ENCODE measurements at places on chromosomes 6 and 20. TPM values are rescaled to one million over a fixed set of nuclear protein-coding genes. Genes with fewer than 3 reads are reported as not detected.

DNA sequence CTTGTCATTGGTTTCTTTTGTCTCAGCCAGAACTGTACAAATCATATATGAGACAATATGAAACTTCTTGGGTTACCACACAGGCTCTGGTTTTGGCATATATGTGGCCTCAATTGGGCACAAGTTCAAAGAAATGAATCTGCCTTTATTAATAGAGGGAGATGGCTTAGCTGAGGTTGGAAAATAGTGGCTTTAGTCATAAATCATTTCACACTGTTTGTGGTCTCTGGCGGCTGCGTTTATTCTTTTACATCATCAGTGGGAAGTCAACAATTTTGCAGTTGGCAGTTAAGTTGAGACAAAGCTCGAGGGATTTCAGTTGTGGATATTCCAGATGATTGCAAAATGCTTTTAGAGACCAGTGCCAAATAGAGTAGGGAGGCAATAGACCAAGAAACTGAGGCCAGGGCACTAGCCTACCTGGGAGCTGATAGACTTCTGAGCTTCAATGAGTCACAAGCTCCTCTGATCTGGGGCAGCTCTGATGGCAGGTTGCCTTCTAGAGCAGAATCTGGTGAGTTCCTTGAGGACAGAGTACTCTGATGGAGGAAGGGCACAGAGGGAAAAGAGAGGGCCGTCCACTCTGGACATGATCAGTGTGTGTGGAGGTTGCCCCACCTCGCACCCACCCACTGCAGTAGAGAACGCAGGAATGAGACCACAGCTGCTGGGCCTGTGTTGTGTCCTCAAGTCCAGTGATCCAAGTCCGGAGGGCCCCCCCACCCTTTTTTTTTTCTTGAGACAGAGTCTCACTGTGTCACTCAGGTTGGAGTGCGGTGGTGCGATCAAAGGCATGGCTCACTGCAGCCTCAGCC, 73.5 kb downstream of the ARMC2 start:
- H3K27me3 ChIP-seq = no peaks in the 10 kb centered on the region
- H3K4me1 ChIP-seq = peaks cover 5% of the 10 kb centered on the region
- no peaks in the 10 kb centered on the region for H3K36me3 ChIP-seq
- no peak for DNase-seq
- H3K27ac ChIP-seq = no peak overlapping the region

GRCh38 chr20:59153832-59154231, 9.8 kb upstream of the ZNF831 start:
- no peak for DNase-seq
- H3K4me3 ChIP-seq = no peak overlapping the region
- H3K27ac ChIP-seq = no peak overlapping the region
- no peaks in the 10 kb centered on the region for H3K36me3 ChIP-seq
- no peaks in the 10 kb centered on the region for H3K27me3 ChIP-seq

DNA sequence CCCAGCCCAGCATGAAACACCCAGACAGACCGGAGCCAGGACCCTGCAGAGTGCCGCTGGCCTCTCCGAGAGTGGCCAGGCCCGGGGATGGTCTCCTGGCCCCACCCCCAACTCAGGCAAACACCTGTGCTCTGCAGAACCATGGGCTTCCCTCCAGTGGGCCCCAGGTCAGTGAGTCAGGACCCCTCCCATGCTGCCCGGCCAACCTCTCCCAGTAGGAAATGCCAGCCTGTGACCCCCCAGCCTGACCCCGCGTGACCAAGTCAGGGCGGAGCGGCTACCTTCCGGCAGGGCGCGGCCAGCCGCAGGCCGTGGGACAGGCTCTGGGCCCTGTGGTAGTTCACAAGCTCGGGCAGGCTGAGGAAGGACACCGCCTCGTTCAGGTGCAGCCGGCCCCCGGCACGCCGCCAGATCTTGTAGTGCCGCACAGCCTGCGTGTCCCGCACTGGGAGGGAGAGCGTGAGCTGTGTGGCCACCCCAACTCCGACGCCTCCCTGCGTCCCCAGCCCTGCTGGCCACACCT, 3.2 kb downstream of the PTK6 start:
- peak overlapping the region; percentile 96 for H3K27ac ChIP-seq
- H3K27me3 ChIP-seq = no peaks in the 10 kb centered on the region
- peaks cover 38% of the 10 kb centered on the region for H3K4me1 ChIP-seq
- H3K36me3 ChIP-seq = no peaks in the 10 kb centered on the region
- H3K4me3 ChIP-seq = no peak overlapping the region

GRCh38 chr6:27474172-27474465, 1.2 kb upstream of the ZNF184 start:
- H3K4me1 ChIP-seq = peaks cover 5% of the 10 kb centered on the region
- H3K27ac ChIP-seq = no peak overlapping the region
- no peak for DNase-seq

- H3K27me3 ChIP-seq = no peaks in the 10 kb centered on the region
- H3K27ac ChIP-seq = no peak overlapping the region
- H3K4me1 ChIP-seq = peaks cover 15% of the 10 kb centered on the region
- H3K4me3 ChIP-seq = no peak overlapping the region
Observed at GRCh38 chr20:5806457-5807263, 56.5 kb downstream of the SHLD1 start.

DNA sequence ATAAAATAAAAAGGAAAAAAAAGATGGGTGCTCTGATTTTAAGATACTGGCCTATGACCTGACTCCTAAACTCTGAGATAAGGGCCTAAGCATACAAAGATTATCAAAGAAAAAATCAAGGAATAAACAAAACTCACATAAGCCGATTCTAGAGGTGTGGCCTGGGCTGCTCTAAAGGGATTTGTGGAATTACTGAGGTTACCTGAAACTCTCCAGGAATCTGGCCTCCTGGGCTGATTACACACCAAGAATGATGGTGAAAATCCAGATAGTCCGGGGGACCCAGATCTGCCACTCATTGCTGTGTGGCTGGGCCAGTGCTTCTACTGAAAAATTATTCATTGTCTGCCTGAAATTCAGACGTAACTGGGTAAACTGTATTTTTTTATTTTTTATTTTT, 122.7 kb upstream of the RNF24 start:
- H3K36me3 ChIP-seq = no peaks in the 10 kb centered on the region
- DNase-seq = no peak
- H3K4me1 ChIP-seq = no peaks in the 10 kb centered on the region

GRCh38 chr6:158031381-158032353, 50.0 kb downstream of the SYNJ2 start:
- no peaks in the 10 kb centered on the region for H3K36me3 ChIP-seq
- peak overlapping the region; percentile 38 for H3K27ac ChIP-seq
- DNase-seq = peak; percentile 62
- H3K27me3 ChIP-seq = no peaks in the 10 kb centered on the region
- no peak overlapping the region for H3K4me3 ChIP-seq
- H3K4me1 ChIP-seq = peaks cover 1% of the 10 kb centered on the region

DNA sequence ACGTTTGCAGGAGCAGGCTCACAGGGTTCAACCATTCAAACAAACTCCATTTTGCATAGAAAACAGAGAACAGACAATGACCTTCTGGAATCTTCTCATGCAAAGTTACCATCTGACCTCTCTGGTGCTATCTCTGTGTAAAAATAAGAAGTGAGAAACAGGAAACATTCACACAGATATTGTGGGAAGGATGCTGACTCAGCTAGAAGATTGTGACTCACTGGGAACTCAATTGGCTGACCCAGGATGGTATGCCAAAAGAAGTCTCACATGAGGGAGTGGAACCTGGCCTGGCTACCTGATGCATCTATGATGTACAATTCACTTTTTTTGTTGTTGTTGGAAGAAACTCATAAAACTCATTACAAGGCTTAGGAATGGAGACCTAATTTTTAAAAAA, 61.1 kb upstream of the TBX18 start:
- H3K27me3 ChIP-seq = no peaks in the 10 kb centered on the region
- DNase-seq = no peak
- no peaks in the 10 kb centered on the region for H3K4me1 ChIP-seq
- no peaks in the 10 kb centered on the region for H3K36me3 ChIP-seq
- H3K4me3 ChIP-seq = no peak overlapping the region

FABP7 gene
- not detected for total RNA-seq

STMND1 gene
- total RNA-seq = not detected

BHLHE23 gene
- not detected for total RNA-seq

CAP2 gene
- total RNA-seq = 2.3 TPM

LIN28B gene
- total RNA-seq = not detected

PAK5 gene
- not detected for total RNA-seq

Measured in Peyer's patch (tissue), 4 donors.